Left lobe of liver (tissue), 2 donors: ENCODE measurements at places on chromosomes 4 and X.

GRCh38 chr4:93086356-93086755 lies 742.2 kb upstream of the ATOH1 start:
- no peak for DNase-seq

DNA sequence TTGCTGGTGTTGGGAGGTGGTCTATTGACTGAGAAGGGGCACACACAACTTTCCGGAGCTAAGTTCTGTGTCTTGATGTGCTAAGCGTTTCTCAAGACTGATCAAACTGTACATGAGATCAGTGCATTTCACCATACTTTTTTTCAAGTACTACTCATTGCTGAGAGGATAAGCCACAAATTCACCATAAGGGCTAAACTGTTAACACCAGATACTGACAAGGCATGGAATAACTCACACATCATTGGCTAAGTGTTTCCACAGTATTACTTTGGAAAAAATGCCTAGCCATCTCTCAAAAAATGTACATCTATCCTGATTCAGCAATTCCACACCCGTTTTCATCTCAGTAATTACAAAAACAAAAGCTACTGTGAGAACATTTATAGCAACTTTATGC lies 13.0 kb downstream of the RBMX start:
- no peak for DNase-seq

GRCh38 chr4:54109241-54110018 lies 9.5 kb downstream of the GSX2 start:
- peak; percentile 73 for DNase-seq

DNA sequence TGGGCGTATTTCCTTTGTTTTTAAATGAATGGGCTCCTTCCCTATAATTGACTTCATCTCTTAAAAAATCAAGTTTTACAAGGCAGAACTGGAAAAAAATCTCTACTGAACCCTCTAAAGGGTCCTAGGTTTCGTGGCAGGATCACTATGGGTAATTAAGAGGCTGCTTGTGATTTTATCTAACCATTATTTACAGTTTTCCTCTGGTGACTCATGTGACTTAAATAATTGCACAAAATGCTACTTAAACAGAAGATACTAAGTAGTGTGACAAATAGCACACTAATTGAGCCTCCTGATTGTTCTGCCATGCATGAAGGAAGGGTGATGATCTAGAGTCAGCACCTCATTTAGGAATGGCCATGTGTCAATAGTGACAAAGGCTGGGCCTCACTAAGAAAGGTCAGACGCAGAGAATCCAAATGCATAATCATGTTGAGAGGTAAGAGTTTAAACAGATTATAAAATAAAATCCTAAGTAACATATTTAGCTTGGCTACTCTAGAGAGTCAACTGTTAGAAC lies 35.5 kb downstream of the OFD1 start:
- DNase-seq = no peak

- DNase-seq = no peak
These were observed 48.7 kb downstream of the ATP10D start for GRCh38 chr4:47533689-47534347.
